Activated CD4-positive, alpha-beta T cell treated with anti-CD3 and anti-CD28 coated beads, Interleukin-2, amount 10 ng/mL, durations not matched to agents 7 days and 5 days (primary cell): ENCODE measurements at places on chromosomes 12 and 14.

- DNase-seq = no peak
These were observed 450 bp downstream of the DDN start for GRCh38 chr12:48998497-48999353.

DNA sequence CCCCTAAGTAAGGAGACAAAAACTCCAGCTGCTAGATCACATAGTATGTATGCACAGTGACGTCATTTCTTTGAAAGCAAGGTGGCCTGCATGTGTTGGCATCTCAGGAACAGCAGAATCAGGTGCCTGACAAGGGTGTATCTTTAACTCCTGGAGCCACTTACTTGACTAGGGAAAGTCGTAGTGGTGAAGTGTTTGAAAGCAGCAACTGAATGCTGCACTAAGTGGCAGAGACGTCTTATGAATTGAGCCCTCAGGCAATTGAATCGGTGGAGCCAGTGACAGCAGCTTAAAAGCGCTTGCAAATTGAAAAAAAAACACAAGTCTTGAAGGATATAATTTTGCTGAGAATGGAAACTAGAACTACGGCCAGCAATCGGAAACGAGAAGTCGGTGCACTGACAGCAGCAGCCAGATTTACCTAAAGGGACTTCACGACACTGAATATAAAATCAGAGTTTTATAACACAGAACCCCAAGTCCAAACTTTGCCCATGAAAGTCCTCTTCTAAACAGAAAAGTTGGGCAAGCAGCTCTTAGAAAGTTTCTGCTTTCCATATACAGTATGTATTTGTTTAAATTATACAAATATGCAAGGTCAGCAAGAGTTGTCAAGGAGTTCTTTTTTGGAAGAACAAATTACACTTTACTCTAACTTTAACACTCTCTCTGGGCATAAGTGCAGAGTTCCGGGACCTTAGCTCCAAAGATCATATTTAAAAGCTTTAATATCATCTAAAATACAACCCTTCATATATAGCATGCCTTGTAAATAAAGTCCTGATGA is 1.1 kb downstream of the IGF1 start:
- no peak for DNase-seq

DNA sequence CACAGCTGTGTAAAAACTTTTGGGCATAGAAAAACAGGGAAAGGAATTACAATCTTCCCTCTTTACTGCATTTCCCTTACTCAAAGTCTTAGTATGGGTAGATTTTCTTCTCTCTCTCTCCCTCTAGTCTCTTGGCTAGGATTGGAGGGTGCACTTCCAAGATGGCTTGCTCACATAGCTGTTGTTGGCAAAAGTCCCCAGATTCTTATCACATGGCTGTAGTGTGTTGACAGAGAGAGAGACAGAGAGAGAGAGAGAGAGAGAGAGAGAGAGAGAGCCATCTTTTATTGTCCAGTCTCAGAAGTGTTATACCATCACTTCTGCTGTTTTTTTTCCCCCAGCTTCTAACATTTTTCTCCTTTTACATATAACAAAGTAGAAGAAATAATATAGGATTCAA is 6.3 kb upstream of the OR4E2 start:
- DNase-seq = no peak

- DNase-seq = no peak
These were observed 73.2 kb downstream of the FERMT2 start for GRCh38 chr14:52877628-52878027.

- no peak for DNase-seq
These were observed 99.0 kb upstream of the PKP2 start for GRCh38 chr12:32995623-32996022.

DNA sequence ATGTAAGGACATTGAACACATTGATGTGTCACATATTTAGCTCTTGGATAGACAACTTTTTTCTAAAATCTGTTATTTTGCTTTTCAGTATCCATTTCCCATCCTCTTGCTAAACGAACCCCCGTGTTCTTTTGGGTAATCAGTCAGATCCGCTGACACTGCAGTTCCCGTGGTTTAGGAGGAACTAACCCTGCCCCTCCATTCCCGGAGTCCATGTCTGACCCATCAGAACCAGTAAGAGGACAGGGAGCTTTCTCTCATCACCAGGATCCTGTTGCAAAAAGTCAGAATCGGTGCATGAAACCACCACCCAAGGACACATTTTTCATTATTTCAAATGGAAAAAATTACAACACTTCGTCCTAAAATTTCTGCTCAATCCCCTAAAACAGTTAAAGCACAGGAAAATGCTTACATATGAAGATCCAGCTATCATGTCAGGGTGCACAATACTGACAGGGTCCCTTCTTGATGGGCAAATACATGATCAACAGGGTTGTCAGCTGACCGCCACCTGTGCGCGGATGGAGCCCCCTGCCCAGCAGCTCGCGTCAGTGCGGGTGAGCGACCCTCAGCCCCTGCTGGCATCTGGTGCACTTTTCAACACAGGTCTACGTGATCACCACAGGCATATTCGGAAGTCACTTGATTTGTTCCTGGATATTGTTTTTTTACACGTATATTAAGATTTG is 276.8 kb downstream of the ADGRD1 start:
- no peak for DNase-seq

- DNase-seq = no peak
These were observed 1.3 kb downstream of the PEBP1 start for GRCh38 chr12:118137148-118137678.

GRCh38 chr12:90969851-90970250 is 14.9 kb upstream of the CCER1 start:
- DNase-seq = no peak

DNA sequence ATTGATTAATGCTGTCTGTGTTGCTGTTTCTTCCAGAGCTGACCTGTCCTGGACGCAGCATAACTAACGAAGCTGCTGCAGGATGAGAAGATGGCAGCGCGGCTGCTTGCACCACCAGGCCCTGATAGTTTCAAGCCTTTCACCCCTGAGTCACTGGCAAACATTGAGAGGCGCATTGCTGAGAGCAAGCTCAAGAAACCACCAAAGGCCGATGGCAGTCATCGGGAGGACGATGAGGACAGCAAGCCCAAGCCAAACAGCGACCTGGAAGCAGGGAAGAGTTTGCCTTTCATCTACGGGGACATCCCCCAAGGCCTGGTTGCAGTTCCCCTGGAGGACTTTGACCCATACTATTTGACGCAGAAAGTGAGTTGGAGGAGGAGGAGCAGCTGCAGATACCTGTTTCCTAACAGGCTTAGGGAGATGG is 71.7 kb downstream of the SCN8A start:
- no peak for DNase-seq

DNA sequence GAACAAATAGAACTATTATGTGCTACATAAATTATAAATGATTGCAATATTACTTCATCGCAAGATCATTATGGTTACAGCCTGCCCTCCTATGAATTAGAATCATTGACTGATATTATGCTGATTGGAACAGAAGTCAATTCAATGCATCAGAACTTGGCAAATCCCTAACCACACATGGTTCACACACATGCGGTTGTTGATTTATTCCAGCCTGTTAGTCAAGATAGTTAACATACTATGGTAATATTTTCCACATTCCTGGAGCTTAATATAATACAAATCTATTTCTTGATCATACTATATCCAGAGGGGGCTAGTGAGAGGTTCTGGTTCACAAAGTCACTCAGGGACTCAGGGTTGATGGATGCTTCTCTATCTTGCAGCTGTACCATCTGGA is 9.7 kb upstream of the CACNA1C start:
- DNase-seq = no peak

GRCh38 chr12:56718149-56718548 is 7.0 kb downstream of the NACA start:
- no peak for DNase-seq

- DNase-seq = no peak
These were observed 42.1 kb downstream of the B4GALNT3 start for GRCh38 chr12:501722-502447.

DNA sequence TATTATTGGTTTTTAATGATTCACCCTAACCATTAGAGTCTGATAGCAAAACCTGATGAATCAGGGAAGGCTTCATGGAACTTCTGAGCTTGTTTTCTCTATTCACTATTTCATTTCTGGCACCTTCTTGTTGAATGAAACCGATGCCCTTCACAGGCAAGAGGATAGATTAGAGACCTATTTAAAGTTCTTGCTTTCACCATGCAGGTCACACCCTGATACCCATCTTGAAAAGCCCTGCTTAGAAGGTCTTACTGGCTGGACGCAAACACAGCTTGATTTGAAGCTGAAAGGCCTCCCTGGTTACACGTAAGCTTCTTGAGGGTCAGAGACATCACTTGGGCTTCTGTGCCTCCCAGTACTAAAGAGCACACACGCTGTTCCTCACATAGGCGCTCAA is 29.2 kb downstream of the TMEM229B start:
- no peak for DNase-seq
